SK-MEL-5 (cell line): ENCODE measurements at places on chromosomes 11 and 22. TPM values are rescaled to one million over a fixed set of nuclear protein-coding genes. Genes with fewer than 3 reads are reported as not detected.
A peak's percentile ranks its signal among the peaks of the same experiment; 100 is the strongest.

TPP1 gene
- 84.3 and 91.7 TPM in 2 replicates for total RNA-seq

- peak; percentile 57 for DNase-seq
These were observed 39.7 kb upstream of the MMP12 start for GRCh38 chr11:102914238-102915043.

DNA sequence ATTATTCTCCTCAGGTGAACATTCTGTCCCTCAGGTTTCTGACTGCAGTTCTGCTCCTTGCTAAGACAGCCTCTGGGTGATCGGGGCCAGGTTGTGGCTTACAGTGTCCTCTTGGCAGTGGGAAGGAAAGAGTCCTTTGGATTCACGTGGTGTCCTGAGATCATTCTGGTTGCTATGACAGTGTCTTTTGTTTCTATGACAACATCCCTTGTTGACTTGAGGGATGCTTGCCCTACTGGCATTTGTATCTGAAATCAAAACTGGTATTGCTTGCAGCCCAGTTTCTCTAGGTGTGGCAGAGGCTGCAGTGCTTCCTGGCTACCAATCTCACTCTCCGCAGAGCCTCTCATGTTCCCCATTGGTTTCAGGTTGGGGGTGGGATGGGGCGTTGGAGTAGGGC, 151.8 kb upstream of the CCDC90B start:
- DNase-seq, result no peak

- DNase-seq, result no peak
These were observed 88.1 kb downstream of the RTL6 start for GRCh38 chr22:44409974-44410316.

DNA sequence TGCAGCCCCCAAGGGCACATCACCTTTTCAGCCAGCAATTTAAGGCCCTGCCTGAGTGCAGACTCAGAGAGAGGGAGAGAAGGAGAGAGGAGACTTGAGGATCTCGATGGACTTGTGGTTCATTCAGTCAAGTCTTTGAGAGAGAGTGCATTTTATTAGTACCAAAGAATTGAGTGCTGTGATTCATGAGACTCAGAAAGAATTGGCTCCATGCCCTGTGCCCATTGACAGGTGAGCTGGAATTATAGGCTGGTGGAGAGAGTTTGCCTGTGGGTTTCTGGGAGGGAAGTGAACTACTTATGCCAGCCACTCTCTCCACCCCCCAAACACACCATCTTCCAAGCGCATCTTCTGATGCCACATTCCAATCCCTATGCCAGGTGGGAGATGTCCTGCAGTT, 236.8 kb downstream of the MN1 start:
- DNase-seq, result no peak

DNA sequence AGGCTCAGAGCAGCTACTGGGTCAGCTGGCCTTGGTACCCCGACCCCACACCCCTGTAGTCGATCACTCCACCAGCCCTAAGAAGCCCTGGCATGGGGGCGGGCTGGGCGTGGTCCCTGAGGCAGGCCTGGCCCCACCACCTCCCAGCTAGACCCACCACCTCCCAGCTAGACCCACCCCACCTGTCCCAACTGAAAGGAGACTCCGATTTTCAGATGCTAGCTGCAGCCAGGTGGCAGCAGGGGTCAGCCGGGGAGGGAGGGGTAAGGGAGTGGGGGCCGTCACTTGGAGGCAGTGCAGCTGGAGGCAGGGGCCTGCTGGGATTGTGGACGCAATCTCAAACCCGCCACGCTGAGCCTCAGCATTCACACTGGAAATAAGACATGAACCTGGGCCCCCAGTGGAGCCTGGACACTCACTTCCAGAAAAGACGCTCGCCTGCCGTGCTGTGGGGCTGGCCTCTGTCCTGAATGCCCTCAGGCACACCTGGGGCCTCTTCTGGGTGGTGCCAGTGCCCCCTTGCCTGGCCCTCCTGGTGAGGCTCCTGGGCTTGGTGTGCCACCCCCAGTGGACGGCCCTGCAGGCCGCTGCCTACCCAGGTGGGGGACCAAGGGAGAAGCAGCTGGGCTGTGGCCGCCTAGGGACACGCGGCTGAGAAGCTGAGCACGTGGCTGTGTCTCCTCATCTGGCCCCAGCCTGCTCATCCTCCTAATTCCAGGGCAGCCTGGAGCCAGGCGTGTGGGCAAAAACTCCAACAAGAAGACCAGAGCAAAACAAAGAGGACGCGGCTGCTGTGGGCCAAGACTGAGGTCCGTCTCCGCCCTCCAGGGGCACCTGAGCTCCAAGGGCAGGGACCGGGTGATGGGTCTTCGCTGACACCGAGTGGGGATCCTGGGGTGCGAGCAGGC, 26.7 kb downstream of the OSBPL5 start:
- DNase-seq, result no peak

PLET1 gene
- total RNA-seq, result not detected in 2 replicates

PLAAT4 gene
- total RNA-seq, result not detected in 2 replicates

GRCh38 chr11:85751724-85752123, 59.2 kb downstream of the SYTL2 start:
- DNase-seq, result no peak

SCGB1C1 gene
- total RNA-seq, result not detected in 2 replicates

MICAL2 gene
- total RNA-seq, result 1.2 and 2.3 TPM in 2 replicates

MRGPRF gene
- total RNA-seq, result 0.11 and 0.61 TPM in 2 replicates

TIGD3 gene
- 0.88 and 1.0 TPM in 2 replicates for total RNA-seq

DNA sequence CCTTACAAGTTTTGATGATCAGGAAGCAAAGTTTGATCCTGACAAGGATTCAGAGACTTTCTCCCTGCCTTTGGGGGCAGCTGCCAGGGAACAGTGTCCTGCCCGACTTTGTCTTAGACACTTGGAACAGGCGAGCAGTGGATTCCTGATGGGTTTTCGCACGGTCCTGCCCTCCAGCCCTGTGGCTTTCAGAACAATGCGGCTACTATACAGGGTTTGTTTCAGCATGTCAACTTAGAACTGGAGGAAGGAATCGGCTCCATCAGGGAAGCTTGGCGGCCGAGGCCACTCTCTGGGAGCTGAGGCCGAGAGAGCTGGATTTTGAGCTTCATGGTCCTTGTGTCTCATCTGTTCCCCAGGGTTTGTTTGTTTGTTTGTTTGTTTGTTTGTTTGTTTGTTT, 11.5 kb downstream of the ANO1 start:
- peak; percentile 92 for DNase-seq

DNA sequence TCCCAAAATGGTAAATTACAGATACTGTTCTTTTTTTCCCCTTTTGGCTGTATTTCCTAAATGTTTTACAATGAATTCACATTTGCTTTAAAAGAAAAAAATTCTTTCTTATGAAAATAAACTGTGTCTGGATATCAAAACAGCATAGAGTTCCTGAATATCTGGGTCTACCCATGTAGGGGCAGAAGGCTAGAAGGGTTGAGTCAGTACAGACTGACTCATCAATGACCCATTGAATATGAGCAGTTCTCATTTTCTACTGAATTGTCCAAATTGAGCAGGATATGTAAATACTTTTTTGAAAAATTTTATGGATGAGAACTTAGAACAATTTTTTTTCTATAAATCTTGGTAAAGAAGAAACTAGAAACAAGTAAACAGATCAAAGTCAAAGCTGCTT, 16.3 kb upstream of the C11orf87 start:
- no peak for DNase-seq

DNA sequence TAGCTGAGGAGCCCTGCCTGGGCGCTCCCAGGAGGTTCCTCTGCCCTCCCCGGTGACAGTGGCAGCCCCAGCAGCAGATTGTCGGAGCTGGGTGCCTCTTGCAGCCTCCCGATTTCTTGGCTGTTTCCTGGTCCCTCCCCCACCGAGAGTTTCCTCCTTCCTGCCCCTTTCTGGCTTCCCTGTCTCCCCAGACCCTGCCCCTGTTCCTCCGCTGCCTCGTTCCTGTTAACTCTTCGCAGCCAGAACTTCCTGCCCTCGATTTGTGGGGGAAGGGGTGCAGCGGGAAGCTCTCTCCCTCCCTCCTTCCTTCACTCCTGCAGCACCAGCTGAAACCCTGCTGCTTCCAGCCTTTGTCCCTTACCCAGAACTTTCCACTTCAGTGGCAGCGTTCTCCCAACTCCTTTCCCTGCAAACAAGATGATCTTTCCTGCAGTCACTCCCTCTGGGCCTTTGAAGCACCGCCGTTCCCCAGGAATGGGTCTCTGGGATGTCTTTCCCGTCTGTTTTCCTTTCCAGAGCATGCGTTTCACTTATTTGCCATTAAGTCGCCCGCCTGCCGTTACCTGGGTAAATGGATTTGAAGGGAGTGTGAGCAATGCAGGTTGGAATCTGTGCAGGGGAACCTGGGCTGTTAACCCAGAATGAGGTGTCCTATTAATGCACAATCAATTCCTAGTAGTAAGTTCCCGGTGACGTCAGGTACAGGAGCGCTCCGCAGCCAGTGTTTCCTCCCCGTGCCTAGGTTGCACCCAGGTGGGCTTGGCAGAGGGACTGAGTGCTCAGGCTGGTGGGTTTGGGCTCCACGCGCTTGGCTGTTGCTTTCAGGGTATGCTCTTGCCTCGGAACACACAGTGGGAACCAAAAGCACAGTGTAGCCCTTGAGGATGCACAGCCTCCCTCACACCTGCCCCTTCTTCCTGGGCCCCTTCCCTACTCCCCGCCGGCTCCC, 4.3 kb downstream of the GRK2 start:
- no peak for DNase-seq

GRCh38 chr11:11243209-11243589, 109.9 kb downstream of the CSNK2A3 start:
- DNase-seq, result no peak

CD6 gene
- total RNA-seq, result not detected in 2 replicates

GLB1L3 gene
- total RNA-seq, result 0.40 and 0.69 TPM in 2 replicates

DNA sequence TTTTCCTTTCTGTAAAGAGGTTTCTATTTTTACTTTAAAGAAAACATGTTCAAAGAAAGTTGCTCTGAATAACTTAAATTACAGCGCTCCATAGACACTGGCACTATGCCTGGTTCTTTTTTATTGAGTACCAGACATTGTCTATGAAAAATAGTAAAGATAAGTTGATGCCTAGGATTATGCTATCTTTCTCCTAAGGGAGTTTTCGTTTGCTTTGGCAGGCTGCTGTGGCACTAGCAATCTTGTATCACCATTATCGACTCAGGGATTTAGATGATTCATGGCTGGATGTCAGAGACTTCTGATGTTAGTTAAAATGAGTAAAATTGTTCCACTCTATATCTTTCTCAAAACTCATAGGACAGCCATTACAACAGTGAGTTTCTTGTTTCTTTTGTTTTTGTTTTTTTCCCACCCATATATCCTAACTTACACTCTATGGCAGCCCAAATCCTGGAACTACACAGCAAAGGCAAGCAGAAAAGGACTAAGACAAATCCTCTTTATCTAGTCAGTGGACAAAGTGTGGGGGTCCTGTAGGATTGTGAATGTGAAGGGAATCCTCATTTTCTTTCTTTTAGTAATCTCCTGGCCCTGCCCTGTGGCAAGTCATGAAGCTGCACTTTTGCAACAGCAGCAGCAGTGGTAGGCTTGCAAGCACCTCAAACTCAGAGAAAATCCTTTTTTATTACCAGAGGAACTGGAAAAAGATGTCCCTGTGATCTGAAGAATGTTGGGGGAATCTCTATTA, 20.7 kb downstream of the SLN start:
- DNase-seq, result no peak

DNA sequence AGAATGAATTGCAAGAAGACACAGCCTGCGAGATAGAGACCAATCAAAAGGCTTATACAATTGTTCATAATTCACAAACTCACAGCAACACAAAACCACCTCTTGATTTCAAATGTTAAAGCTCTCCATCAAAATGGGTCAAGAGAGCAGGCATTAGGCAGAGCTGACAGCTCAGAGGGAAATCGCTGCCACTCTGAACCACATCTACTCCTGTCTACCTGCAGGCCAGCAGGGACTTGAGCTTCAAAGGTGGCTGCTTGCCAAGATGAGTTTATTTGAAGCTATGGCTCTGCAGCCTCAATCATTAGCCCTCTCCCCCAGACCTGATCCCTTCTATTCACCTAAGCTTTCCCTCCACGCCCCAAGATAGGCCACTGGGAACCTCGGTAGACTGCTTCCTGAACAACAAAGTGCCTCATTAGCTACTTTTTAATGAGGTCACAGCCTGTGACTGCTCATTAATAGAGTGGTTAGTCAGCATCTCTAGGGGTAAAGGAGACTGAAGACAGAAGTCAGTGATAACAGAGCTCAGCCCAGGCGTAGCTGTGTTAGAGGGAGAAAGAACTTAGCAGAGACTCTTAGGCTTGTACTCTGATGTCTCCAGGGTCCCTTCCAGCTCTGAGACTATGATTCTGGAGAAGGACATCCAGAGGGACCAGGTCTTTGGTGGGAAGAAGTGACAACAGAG, 21.2 kb upstream of the OR10A5 start:
- DNase-seq, result no peak

- DNase-seq, result no peak
These were observed 43.3 kb upstream of the PHOX2A start for GRCh38 chr11:72287293-72287692.

GRCh38 chr22:46123694-46124382, 26.5 kb upstream of the PPARA start:
- no peak for DNase-seq
